ENCODE measurements at places on chromosomes 2 and 18. TPM values are rescaled to one million over a fixed set of nuclear protein-coding genes. Genes with fewer than 3 reads are reported as not detected.
A peak's percentile ranks its signal among the peaks of the same experiment; 100 is the strongest.

GRCh38 chr2:234679301-234679740 is 182.4 kb upstream of the ARL4C start:
- DNase-seq = no peak

DNA sequence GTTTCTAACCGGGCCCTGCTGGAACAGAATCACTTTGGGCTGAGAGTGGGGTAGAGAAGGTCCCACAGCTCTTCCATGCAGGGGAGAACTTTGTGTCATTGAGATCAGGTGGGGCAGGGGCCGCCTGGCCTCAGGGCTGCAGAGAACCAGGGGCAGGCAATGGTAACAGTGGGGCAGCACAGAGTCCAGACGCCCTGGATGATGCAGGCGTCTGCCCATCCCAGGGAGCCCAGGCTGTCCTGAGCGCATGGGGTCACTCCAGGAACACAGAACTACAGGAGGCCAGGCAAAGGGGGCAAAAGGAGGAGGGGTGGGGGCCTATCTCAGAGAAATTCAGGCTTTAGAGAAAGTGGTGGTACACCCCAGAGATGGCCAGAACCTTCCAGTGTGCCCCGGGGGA is 121.3 kb downstream of the NDUFA10 start:
- no peak for DNase-seq

Gene OR6B2
- not detected for total RNA-seq

- DNase-seq = no peak
Observed at GRCh38 chr2:211837706-211838105, 700.9 kb downstream of the ERBB4 start.

Gene VWC2L
- total RNA-seq = not detected

Gene CMPK2
- 4.9 TPM for total RNA-seq

Gene LBX2
- total RNA-seq = not detected

- DNase-seq = no peak
Observed at GRCh38 chr2:52710810-52711618, 1056.6 kb upstream of the CHAC2 start.

- DNase-seq = no peak
Observed at GRCh38 chr2:179790235-179791217, 70.9 kb downstream of the ZNF385B start.

DNA sequence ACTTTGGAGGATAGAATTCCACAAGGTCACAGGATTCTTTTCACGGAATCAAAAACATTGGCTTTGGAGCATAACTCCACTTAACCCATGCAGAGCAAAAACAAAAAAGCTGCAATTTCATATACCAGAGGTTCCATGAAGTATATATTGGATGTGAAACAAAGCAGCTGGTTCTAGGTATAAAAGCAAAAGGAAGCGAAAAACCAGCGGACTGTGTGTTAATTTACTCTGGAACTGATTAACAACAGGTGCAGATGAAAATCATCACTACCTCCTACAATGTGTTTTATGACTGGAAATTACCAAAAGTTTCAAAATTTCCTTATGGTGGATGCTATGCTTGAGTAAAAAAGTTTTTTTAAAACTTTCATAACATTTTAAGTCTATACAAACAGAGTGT is 54.4 kb upstream of the LINC00305 start:
- no peak for DNase-seq

Gene ASXL3
- total RNA-seq = 0.57 TPM

DNA sequence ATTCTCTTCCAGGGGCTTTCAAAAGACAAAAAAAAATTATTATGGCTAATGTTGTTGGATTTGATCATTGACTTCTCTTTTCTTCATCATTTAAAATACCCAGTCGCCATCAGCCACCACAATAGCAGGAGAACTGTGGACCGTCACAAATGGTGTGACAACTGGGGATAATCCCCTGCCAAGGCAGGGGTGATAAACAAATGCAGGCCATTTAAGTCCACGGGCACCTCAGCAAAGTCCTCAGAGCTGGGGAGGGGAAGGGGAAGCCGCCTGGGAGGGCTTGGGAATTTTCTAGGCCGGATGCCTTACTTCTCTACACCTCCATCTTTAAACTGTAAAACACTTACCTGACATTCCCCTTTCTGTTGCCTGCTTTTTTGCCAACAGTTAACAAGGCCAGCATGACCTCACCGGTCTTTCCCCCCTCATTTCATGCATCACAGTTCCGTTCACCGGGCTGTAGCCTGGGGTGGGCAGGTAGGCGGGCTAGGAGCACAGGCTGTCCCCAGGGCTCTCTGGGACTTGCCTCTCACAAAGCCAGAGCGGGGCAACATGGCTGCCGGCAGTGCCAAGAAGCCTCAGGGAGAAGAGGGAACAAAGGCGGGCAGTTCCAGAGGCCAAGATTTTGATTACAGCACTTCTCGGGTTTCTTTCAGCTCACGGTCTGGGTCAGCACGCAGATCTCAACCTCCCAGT is 820.4 kb downstream of the BCL11A start:
- no peak for DNase-seq

Gene RTP5
- total RNA-seq = not detected

Gene SULT6B1
- total RNA-seq = not detected

DNA sequence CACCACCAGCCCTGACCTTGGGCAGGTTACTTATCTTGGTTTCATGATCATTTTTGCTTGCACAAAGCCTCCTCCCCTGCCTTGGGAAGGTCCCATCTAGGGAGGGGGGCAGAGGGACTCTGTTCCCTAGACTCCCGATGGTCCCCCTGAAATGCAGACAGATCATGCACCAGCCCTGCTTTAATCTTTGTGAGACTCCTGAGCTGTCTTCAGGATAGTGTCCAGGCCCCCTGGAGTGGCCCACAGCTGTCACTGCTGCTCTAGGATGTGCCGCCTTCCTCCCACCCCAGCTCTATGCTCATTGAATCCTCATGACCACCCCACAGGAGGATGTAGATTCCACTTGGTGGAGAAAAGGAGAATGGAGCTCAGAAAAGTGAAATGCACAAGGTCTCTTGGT is 28.0 kb downstream of the PCARE start:
- no peak for DNase-seq

- no peak for DNase-seq
Observed at GRCh38 chr2:39571111-39571731, 94.5 kb upstream of the TMEM178A start.

Gene ANO7
- total RNA-seq = 0.59 TPM

DNA sequence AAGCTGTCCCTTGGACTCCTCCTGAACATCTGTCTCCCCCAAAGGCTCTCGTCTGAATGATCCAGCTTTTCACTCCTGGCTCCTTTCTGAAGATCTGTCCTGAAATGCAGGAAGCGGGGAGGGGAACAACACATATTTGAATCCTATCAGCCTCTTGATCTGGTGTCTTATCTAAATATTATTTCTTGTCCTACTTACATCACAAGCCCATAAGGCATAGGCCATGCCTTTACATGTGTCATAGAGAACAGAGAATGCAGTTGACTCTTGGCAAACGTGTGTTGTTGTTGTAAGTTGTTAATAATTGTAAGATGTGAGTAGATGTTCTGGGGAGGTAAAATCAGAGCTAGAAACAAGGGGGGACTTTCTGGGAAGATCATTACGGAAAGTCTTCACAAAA is 57.4 kb downstream of the GATA6 start:
- no peak for DNase-seq

- DNase-seq = no peak
Observed at GRCh38 chr2:42164046-42164445, 5.1 kb upstream of the EML4 start.

- no peak for DNase-seq
Observed at GRCh38 chr2:175624785-175625184, 377.3 kb downstream of the LNPK start.

- DNase-seq = no peak
Observed at GRCh38 chr2:223365158-223365679, 236.9 kb downstream of the SCG2 start.

GRCh38 chr2:46497766-46498165 is 18.4 kb downstream of the TMEM247 start:
- no peak for DNase-seq

DNA sequence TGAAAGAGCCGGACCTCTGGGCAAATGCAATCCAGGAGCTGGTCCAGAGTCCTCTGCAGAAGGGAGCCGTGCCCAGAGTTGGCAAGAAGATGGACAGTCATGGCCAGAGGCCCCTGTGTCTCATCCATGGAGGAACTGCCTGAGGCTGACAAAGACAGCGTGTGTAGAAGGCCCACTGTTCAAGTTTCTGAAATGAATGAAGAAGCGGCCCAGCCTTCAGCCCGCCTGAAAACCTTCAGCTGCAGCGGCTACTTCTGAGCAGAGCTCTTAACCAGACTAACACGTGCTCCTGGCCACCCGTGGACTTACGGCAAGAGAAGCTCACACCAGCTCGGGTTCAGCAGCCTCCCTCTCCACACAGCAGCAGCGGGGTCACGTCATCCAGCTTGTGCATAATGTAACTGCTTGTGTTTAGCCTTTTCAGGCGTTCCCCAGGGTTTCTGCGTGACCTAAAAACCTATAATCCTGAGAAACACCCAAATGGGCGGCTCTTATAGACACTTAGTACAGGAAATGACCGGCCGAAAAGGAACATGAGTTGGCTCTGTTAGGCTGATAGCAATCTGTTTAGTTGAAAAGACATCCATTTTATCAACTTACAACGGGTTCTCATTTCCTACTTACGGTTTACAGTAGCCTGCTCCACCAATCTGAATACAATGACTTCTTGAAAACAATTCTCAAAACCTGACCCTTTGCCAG is at the start of gene FAM124B:
Gene FAM124B, minus strand, starts transcription at position 467 of the 702 bp plus-strand sequence. Its CDS starts 339 bp downstream, at position 128.
- no peak for DNase-seq

DNA sequence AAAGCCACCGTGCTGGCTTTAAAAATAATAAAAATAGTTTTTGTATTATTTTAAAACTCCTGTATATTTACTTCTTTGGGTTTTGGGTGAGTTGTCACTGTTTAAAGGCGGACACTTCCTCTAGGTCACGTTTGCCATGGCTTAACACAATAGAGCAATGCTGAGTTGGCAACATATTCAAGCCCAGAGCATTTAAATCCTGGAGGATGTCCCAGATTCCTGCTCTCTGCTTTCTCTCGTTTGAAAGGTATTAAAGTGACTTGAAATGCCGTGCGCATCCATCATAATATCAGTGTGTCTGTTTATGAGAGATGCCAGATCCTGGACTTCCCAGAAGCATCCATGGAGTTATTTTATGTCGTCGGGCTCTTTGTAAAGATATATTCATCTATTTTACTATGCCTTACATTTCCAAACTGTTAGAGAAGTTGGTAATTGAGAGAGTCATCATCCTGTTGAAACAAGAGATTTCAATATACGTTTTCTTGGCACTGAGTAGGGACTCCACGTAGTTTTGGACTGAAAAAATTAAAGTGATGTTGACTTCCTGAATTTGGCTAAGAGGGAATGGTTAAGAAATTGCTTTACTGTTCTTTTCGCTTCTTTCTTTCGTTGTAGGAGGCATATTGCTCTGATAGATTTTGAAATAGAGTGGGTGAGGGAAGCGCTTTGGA is 150.6 kb downstream of the ZNF236 start:
- no peak for DNase-seq

DNA sequence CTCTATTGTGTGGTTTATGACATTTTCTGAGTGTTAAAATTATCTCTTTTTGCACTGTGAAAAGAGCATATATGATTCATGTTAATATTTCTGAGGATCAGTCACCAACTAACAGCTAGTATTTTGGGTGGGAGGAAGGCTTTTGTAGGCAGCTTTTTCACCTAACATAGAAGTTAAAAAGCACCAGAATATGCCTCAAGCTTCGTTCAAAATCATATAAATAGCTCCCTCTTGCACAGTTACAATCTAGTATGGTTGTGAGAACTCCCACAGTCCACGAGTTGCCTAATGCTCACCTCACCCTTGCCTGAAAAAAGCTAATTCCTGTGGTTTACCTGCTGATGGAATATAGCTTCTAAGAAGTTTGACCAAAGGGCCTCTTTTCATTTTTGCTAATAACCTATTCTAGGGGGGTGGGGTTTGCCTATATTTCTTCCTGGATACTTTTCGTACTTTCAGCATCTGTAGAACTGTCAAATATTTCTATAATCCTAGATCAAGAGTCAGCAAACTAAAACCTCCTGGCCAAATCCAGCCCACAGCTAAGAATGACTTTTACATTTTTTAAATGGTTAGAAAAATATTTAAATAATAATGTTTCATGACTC is 167.1 kb upstream of the FOSL2 start:
- DNase-seq = no peak

DNA sequence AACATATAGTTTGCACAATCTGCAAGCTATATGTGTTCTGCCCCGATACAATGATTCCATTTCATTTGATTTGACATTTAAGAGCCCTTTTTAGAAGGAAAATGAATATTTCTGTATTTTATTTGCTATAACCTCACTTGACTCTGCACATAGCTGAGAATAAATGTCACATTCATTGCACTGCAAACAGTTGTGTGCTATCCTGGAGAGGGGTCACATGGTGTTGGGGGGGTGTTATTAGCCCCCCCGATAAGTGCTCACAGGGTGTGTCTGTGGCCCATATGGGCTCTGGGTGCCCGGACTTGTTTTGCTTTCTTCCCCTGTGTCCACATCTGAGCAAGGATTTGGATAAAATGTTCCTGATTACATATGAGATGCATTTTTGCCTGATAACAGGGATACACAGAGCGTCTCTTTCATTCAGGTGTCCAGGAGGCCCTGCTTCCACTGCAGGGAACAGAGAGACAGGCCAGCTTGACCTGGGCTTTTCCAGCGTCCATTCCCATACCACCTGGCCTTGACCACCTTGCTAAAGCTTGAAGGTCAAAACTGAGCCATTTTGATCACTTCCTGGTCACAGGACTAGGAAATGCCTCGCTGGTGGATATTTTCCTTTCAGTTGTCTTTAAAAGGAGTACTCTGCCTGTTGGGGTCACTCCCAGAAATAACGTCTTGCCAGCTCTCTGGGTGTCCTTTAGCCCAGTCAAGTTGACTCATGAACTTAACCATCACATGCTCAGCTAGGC is 38.4 kb upstream of the ID2 start:
- no peak for DNase-seq

Gene DNER
- total RNA-seq = 1.1 TPM

Gene MREG
- total RNA-seq = 71.2 TPM

DNA sequence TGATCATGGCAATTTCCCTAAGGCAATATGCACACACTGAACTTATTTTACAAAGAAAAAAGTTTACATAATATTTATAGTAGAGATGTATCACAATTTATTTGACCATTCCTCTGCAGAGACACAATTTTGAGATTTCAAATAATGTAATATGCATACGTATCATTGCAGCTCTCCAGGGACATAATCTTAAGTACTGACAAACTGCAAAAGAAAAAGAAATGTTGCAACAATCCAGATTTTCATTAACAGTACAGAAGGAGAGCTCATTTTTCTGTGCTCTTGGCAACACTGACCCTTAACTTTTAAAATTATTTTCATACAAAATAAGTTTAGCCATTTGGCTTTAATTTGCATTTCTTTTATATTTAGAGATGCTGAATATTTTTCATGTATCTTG is 710.2 kb upstream of the SLC39A10 start:
- DNase-seq = no peak

Gene UGT1A6
- total RNA-seq = 64.2 TPM

Gene IL36B
- not detected for total RNA-seq

- no peak for DNase-seq
Observed at GRCh38 chr2:127901339-127902056, 15.7 kb upstream of the AMMECR1L start.

Gene SMYD5
- total RNA-seq = 5.6 TPM

Gene ITGA4
- total RNA-seq = 1.6 TPM

- no peak for DNase-seq
Observed at GRCh38 chr2:173940208-173941020, 24.8 kb downstream of the SP3 start.

Gene PSMA8
- not detected for total RNA-seq

GRCh38 chr18:74499633-74500032 is 3.5 kb downstream of the CNDP2 start:
- DNase-seq = peak; percentile 27

- no peak for DNase-seq
Observed at GRCh38 chr2:157789256-157789655, 86.9 kb downstream of the ACVR1 start.

- DNase-seq = no peak
Observed at GRCh38 chr18:66780609-66781008, 176.7 kb upstream of the CDH19 start.

Gene SLC40A1
- total RNA-seq = 34.1 TPM

Gene BCL2
- total RNA-seq = 3.7 TPM
